Choroid plexus epithelial cell (primary cell): ENCODE measurements at places on chromosomes 12 and 14.

GRCh38 chr14:92980866-92981265, 57.9 kb downstream of the CHGA start:
- no peak for DNase-seq

DNA sequence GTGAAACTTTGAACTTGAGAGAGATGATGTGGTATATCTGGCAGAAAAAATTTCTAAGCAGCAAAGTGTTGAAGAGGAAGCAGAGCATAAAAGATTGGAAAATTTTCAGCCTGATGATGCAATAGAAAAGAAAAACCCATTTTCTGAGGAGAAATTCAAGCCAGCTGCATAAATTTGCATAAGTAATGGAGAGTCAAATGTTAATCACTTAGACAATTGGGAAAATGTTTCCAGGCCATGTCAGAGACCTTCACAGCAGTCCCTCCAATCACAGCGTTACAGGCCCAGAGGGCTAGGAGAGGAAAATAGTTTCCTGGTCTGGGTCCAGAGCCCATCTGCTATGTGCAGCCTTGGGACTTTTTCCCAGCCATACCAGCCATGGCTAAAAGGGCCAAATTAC, 469.0 kb upstream of the FOXG1 start:
- peak; percentile 33 for DNase-seq

DNA sequence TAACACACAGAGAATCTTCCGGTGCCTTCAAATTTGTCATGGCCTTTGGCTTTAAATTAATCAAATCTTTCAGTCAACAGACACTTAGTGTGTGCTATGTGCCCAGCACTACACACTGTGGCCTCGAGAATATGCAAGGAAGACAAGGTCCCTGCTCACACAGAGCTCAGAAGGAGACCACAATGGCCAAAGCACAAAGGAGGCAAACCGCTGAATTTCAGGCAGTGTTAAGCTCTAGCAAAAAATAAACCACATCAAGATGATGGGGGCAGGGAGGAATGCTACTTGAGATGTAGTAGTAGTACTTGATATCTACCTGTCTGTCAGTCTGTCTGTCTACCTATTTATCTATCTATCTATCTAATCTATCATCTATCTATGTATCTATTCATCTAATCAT, 227.9 kb downstream of the TMEM132D start:
- no peak for DNase-seq

GRCh38 chr12:124713041-124713435, 145.6 kb upstream of the NCOR2 start:
- DNase-seq: no peak

- no peak for DNase-seq
These were observed 127.7 kb downstream of the NRXN3 start for GRCh38 chr14:78297858-78298257.

DNA sequence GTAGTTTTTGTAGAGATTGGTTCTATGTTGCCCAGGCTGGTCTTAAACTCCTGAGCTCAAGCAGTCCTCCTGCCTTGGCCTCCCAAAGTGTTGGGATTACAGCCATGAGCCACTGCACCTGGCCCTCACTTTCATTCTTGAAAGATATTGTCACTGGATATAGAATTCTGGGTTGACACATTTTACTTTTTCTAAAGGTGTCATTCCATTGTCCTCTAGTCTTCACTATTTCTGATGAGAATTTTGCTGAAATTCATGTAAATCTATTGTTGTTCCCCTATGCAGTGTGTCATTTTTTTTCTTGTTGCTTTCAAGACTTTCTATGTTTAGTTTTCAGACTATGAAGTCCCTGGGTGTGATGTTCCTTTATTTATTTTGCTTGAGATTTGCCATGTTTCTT, 29.2 kb downstream of the ACADS start:
- no peak for DNase-seq

DNA sequence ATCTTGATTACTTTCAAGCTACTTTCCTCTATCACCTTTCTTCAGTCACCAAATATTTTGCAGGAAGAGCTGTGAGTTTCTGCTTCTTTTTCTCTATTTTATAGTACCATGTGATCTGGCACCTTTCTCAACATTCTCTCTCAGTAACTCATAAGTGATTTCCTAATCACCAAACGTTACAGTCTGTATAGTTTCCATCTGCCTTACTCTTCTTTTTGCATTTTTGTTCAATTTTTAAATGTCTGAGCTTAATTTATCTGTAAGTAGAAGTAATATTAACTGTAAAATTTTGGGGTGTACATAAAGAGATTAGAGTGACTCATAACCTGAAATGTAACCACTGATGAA, 422.1 kb upstream of the SYT1 start:
- DNase-seq: peak; percentile 76

DNA sequence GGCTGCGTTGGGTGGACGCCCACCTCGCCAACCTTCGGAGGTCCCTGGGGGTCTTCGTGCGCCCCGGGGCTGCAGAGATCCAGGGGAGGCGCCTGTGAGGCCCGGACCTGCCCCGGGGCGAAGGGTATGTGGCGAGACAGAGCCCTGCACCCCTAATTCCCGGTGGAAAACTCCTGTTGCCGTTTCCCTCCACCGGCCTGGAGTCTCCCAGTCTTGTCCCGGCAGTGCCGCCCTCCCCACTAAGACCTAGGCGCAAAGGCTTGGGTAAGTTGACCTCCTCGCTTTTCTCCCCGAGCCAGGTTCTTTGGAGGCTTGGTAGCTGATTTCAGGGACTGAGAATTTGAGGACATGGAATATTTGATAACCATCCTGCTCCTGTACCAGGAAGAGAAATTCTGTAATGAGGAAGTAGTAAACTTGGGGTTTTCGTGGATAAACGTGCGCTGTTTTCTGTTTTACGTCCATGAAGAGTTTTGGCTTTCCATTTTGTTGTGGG, 530 bp downstream of the APAF1 start:
- peak; percentile 16 for DNase-seq

- peak; percentile 89 for DNase-seq
These were observed 47.5 kb downstream of the PPFIBP1 start for GRCh38 chr12:27571463-27571862.

DNA sequence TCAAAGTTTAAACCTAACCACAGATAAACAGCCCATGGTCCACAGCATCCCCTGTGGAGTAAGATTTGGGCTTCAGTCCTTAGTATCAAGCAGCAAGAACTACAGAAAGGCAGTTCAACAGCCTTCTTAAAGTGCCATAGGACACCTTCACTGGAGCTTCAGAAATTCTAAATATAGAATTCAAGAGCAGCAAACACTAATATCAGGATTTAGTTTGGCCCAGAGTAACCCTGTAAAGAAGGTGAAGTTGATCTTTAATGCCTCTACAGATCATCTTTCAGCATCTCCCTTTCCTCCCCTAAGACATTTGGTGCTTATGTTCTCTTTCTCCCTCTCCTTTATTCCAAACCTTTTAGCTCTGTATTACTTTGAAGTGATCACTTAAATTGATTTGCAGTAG, 59.5 kb upstream of the ARHGAP5 start:
- peak; percentile 46 for DNase-seq

DNA sequence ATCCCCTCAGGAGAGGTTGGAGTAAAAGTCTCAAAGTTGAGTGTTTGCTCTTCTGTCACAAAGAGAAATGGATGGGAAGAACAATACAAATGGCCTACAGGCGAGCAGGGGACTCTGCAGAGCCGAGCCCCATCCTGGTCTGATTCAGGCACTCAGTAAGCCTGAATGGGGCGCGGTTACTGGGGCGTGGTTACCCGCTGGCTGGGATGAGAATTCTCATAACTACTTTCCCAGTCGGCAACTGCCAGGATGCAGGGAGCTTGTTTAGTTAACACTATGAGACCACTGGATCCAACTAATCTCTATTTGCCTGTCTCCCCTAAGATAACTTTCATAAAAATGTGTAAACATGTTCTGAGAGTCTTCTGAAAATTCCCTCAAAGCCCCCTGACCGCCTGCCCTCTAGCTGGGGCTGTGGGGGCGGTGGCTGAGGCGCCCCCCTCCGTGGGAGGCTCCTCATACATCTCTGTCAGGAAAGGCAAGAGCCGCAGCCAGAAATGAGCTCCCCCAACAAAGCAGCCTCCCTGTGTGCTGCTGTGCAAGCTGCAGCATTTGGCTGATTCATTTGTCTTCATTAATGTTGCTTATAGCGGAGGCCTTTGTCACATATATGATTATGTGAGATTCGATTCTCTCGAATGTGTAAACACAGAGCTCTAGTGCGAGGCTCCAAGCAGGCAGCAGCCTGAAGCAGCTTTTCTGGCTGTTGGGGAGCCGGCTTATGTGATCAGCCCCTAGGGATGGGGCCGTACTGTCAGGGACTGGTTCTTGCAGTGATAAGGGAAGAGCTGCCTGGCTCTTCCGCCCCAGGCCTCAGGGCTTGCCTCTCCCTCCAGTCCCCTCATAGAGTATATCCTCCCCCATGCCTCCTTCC, 126.1 kb upstream of the ARHGAP5 start:
- DNase-seq: peak; percentile 53

DNA sequence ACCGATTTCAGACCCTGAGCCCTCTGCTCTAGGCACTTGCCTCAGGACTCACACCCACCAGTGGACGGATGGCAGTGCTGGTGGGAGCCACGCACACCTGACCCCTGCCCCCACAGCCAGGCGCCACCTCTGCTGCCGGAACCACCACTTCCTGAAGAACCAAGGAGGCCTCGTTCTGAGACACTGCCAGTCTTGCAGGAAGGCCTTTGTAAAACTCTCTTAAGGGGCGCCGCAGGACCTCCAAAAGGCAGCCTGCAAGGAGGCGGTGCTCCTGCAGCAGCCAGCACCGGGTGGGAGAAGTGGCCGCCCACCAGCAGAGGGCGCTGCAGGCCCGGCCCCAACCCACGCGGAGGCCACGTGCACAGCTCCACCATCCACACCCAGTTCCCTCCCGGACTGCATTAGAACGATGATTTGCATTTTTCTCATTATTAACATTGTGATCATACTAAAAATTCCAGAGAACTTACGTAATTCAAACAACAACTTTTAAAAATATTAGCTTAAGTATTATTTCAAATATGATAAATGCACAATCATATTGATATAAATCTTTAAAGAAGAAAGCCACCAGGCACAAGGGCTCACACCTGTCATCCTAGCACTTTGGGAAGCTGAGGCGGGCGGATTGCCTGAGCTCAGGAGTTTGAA, 12.8 kb downstream of the STX2 start:
- peak; percentile 78 for DNase-seq

DNA sequence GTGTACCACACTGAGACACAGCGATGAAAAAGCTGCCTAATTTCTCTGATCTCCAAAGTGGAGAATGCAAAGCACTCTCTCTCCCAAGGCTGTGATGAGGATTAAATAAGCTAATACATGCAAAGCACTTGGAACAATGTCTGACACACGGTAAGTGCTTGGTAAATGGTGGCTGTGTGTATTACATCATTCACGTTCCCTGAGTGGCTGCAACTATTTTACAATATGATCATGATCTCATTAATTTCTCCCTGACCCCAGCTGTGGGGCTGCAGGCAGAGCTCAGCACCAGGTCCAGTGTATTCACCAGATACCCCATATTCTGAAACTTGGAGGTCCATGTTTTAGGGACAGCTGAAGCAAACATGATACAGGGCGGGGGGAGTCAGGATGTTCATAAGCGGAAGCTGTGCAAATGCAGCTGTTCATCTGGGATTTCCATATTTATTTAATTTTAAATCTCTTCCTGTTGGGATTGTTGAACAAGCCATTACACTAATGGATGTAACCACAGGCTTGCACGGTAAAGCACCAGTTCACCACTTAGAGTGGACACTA, 106.4 kb downstream of the CCDC60 start:
- DNase-seq: no peak

GRCh38 chr14:21768116-21768874, 94.7 kb upstream of the OR4E1 start:
- peak; percentile 34 for DNase-seq

DNA sequence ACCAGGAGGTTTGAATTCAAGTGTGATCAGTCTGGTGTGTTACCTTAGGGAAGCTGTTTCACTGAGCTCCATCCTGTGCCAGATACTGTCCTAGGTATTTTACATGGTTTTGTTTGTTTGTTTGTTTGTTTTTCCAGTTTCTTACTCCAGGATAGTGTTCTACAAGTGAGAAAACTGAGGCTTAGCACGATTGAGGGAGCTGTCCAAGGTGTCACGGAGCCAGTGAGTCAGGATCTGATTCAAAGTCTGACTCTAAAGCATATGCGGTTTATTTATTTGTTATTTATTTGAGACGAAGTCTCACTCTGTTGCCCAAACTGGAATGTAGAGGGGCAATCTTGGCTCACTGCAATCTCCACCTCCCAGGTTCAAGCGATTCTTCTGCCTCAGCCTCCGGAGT, 79.7 kb upstream of the GNG2 start:
- DNase-seq: peak; percentile 71

GRCh38 chr14:65847075-65847847, 434.7 kb downstream of the FUT8 start:
- no peak for DNase-seq

- DNase-seq: no peak
These were observed 221.0 kb downstream of the PTPRO start for GRCh38 chr12:15543347-15543746.

GRCh38 chr12:76080017-76080728, 4.3 kb downstream of the NAP1L1 start:
- no peak for DNase-seq

DNA sequence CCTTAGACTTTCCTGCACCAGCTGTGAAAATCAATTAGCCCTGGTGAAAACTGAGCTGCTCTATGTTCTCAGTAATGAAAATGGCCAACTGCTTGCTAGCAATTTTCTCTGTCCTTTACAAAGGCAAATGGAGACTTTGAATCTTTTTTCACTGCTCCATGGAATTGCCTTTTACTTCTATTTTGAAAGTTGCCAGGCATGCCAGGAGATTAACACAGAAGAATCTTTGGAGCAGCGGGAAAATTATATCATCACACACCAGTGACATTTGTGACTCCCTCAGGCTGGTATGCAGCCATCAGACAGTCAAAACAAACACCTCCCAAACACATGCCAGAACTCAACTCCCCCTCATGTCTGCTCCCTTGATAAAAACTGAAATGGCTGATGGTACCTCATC, 872.0 kb upstream of the FLRT2 start:
- no peak for DNase-seq

GRCh38 chr12:3741882-3742672, 10.8 kb downstream of the CRACR2A start:
- DNase-seq: no peak

DNA sequence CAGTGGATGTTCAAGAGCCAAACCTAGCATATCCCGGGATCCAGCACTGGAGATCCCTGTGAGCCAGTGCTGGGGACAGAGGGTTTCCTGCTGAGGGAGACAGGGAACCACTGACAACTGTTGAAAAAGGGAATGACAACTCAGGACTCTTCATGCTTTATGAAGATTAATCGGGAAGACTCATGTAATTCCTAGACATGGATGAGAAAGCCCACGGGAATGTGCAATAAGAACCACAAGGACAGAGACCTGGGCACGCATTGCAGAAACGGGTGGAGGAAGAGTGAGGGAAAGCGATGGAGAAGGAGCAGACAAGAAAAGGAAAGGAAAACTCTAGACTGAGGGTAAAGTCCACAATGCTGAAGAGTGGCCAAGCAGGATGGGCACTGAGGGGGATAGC, 296.0 kb downstream of the PCNX1 start:
- no peak for DNase-seq

DNA sequence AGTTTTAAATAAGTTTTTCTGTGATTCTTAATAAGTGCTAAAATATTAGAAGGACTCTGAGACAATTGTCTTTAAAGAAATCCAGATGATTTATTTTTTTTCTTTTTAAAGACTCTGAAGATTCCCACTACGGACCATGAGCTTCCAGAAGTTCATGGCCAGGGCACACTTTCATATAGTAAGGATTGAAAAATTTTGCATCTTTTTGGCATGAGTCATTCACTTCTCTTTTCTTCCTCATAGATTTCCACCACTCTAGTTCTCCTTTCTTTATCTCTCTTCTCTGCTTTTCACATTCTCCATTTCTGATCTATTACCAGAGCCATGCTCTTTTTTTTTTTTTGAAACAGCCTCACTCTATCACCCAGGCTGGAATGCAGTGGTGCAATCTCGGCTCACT, 385.8 kb downstream of the FLRT2 start:
- peak; percentile 15 for DNase-seq

GRCh38 chr12:38253778-38254177, 62.8 kb upstream of the ALG10B start:
- no peak for DNase-seq
